Mammary epithelial cell (primary cell): ENCODE measurements at places on chromosomes 3 and 15.

DNA sequence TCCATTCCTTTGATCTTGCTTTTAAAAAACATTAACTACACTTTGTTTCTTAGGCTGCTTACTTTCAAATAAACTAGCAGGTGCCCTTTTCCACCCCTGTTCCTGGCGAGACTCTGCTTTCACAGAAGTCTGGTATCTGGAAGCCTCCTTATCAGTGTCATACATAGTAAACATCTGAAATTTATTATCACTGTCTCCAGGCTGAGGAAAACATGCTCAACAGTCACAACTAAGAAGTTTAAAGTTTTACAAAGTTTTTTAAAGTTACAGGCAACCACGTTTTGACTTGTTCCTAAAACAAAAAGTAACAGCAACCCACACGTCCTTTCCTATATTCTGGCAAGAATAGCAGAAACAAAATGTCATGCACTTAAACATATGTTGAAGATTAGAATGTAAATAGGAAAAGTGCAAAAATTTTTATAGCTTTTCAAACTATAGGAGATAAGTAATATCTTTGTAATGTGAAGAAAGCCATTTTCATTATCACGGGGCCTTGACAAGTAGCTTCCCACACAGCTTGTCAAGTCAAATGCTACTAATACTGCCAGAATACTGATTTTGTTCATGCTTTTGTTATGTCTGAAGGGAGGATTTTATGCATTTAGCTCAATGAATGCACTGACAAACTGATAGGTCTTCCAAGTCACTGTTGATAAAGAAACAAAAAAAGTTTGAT is 275.2 kb upstream of the KCNMB2 start:
- no peak for DNase-seq

- DNase-seq: no peak
Observed at GRCh38 chr3:128567705-128568356, 74.8 kb upstream of the GATA2 start.

- no peak for DNase-seq
Observed at GRCh38 chr3:171974986-171975837, 64.2 kb upstream of the FNDC3B start.

DNA sequence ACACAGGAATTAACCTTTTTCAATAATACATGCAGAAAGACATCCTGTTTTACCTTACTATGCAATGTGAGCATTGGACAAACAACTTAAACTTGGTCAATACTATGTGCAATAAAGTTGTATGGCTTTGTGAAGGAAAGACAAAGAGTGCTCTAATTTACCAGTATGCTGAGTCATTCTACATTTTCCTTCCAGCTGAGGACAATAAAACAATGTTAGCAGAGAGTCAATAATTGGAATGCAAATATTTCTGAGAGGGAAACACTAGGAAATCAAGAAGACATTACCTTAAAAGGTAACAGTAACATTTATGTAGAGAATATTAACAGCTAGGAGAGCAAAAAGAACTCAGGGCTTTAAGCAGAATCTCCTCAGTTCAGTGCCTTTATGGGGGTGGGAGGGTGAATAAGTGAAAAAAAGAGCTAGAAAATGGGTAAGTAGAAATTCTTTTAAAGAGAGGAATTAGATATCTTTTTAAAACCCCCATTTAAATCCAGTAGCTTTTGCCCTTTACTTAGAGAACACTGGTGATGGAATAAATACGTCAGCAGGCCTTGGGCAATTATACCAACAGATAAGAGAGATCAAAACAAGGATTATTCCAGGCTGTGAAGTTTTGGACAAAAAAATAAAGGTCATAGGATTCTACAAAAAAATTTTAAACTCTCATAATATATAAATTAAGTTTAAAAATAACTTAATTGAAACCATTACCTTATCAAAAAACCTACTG is 11.6 kb upstream of the HGD start:
- DNase-seq: peak; percentile 27

DNA sequence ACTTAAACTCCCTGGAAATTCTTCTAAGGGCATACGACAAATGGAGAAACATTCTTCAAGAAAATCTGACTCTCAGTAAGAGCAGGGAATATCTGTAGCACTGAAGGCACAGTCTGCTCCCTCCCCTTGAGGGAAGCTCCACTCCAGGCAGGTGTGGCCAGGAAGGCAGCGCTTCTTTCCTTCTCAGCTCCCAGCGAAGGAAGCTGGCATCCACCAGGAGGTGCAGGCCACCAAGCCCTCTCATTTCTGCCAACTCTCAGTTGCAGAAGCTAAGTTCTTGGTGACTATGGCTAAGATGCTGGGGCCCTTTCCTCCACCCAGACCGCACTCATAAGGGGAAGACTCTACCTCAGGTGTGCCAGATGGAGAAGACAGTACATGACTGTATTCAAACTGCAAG is 37.7 kb upstream of the SLC41A3 start:
- no peak for DNase-seq

- peak; percentile 86 for DNase-seq
Observed at GRCh38 chr15:92907896-92908712, 8.0 kb downstream of the CHD2 start.

- DNase-seq: no peak
Observed at GRCh38 chr15:30885814-30886213, 17.9 kb upstream of the FAN1 start.

GRCh38 chr3:31523543-31523942 is 9.2 kb upstream of the STT3B start:
- DNase-seq: no peak

DNA sequence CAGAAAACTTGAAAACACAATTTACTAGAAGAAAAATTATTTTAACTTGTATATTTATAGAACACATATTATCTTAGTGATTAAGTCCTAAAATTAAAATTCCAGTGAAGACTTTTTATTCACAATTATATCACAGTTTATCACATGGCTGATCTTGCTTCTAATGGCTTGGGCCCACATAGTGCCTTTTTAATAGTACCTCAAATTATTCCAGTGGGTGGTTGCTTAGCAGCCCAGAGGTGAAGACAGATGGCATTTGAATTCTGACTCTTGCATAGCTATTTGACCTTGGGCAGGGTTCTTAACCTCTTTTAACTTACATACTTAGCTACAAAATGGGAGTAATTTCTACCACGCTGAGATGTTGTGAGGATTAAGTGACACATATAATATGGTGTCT is 214.7 kb upstream of the SGO1 start:
- DNase-seq: no peak

GRCh38 chr3:73674280-73674679 is 49.5 kb upstream of the PDZRN3 start:
- DNase-seq: no peak
